ENCODE measurements at places on chromosomes 7 and 10.
A peak's percentile ranks its signal among the peaks of the same experiment; 100 is the strongest.

GRCh38 chr10:84095811-84096497 is 43.4 kb upstream of the GHITM start:
- no peak for DNase-seq

- DNase-seq, result no peak
Measured at GRCh38 chr10:49166484-49167400, 21.4 kb downstream of the TMEM273 start.

DNA sequence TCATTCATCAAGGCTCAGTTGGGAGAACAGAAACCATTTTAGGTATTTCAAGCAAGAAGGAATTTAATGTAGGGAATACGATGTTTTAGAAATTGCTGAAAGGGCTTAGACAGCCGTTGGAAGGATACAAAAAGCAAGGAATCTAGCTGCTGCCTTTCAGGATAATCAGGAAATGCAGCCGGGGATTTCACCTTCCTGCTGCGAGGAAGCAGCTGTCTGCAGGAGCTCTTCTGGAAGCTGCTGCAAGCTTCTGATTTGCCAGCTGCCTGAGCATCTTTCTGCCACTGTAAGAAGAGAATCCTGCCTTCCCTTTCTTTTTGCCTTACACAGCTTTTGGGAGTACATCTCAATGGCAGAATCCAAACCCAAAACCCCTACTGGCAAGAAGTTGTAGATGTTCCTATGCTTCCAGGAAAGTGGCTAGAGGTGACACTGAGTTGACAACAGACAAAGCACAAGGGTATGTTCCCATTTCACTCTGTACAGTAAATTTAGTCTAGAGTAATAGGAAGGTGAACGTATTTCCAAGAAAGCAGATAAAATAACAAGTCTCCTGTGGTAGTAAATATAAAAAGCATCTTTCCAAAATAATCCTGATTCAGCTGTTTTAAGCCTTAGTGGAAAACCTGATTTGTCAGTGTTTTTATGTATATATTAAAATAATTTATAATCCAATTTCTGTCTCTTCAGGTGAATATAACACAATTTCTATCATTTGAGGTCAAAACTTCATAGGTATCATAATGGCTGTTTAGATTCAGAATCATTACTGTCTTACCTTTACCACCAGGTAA is 148.4 kb upstream of the LRGUK start:
- DNase-seq, result no peak

DNA sequence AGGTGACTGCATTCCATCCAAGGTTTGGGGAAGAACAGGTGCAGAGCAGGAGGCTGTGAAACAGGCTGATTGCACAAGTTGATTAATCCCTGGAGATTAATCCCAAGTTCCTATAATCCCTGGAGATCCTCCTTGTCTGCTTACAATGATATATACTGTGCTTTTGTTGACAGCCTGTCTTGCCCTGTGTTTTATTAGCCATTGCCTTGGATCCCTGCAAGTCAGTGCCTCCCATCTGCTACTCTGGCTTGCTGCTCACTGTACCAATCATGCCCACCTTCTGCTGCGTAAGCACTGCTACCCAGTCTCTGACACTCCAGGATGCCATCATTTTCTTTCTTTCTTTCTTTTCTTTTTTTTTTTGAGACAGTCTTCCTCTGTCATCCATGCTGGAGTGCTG is 65.4 kb downstream of the ANKRD61 start:
- no peak for DNase-seq

- DNase-seq, result no peak
Measured at GRCh38 chr10:86062198-86062550, 304.4 kb downstream of the GRID1 start.

- no peak for DNase-seq
Measured at GRCh38 chr7:112708236-112708635, 82.0 kb downstream of the TMEM168 start.

DNA sequence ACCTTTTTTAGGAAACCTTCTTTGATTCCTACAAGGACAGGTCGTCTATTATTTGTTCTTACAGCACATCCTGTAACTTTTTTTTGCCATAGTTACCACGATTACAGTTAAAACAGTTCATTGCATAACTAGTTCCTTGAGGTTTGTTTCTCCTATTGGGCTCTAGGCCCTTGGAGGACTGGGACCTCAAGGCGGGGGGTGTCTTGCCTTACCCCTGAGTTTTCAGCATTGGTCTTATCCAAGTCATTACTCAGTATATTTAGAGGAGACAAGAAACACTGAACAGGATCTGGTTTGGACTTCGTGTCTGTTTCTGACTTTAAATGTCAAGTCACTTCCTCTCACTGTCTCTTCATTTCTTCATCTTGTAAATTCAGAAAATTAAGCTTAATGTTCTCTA is 369.8 kb downstream of the SDK1 start:
- DNase-seq, result no peak

DNA sequence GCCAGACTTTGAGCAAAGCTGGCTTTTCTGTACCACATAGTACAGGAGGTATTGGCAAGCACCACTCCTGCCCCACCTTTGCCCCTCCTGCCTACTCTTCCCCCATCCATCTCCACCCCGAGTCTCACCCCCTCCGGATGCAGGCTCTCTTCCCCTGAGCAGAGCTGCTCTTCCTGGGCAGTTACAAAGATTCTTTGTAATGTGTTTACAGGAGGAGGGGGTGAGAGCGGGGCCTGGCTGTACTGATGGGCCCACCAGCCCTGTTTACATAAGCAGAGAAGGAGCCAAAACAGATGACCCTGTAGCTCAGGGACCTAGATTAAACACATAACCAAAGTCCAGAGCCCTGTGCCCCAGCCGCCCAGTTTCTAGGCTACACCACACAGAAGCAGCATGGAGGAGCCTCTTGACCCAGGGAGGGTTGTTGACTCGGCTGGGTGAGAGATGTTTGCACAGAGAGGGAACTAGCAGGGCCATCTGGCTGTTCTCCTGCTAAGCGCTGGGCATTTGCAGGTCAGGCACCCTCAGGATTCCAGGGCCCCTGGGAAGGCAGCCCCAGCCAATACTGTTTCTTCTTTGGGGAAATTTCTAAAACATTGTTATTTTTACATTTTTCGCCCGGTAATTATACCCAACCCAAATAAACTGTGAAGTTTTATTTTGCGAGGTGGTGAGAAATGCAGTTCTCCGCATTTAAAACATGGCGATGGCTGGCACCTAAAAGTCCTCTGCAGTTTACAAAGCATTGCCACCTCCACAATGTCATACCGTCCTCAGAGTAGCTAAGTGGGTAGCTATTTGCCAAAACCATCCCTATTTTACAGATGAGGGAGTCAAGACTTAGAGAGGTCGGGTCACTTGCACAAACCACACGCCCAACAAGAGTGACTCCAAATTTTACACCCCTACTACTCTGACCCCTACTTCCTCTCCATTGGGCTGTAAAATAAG is 11.4 kb upstream of the ZKSCAN1 start:
- DNase-seq, result no peak

DNA sequence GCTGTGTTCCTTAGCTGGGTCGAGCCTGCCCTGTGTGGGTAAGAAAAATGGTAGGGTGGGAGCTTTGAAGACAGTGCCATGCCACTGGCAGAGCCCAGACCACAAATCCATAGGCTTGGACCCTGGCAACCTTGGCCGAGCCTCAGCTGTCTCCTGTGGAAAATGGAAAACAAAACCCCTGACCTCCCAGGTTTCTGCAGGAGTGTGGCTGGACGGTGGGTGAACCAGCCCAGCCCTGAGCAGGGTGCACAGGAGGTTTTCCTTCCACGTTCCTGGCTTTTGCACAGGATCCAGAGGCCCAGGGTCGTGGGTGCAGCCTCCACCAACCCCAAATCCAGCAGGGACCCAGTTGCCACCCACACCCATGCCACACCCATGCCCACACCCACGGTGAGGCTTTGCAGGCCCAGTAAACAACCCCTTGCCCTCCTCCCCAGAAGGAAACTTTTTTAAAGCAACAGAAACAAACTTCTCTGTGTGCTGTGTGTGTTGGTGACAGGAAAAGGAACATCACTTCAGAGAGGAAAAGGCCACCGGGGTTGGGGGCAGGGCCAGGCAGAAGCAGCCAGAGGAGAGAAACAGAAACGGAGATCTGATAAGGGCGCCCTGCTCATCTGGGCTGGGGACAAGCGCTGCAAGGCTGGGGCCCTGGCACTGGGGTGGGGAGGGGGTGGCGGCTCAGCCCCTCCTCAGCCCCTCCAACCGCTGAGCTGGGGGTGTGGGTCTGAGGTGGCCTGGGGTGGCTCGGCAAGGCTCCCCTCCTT is 20.7 kb upstream of the ZMIZ1 start:
- DNase-seq, result peak; percentile 60

DNA sequence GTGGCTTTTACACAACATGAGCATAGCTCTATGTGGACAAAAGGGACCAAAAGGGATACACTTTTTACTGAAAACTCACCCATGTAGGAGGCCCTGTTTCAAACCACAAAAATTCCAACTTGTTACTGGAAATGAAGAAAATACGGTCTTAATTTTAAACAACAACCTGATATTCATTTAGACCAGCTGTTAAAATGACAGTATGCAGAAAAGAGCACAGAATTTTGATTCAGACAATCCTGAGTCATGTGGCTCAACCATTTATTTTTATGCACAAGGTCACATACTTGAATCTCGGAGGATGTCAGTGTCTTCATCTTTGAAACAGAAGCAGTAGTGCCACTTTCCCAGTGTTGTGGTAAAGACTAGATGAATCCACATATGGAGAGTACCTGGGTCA is 426.5 kb upstream of the NFE2L3 start:
- no peak for DNase-seq

GRCh38 chr10:538895-539294 is 150.6 kb downstream of the DIP2C start:
- no peak for DNase-seq

DNA sequence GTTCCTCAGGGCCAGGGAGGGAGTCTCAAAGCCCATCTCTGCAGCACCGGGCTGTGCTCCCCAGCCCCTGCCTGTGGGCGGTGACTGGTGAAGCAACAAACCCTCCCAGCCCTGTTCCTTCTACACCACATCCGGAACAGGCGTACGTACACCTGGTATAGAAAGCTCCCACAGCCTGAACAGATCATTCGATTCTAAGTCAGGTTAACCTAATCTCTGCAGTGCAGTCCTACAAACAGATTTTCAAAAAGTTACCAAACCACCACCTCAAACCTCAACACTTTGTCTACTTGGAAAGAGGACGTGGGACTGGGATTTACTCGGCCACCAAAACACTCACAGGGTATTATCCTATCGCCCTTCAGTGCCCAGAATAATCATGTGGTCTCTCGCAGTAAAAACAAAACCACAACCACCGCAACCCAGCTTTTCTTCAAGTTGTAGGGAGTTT is 238.4 kb downstream of the DIP2C start:
- peak; percentile 64 for DNase-seq

GRCh38 chr7:132709971-132710567 is 133.8 kb upstream of the PLXNA4 start:
- DNase-seq, result peak; percentile 16

- DNase-seq, result no peak
Measured at GRCh38 chr10:99008054-99008453, 227.6 kb downstream of the HPSE2 start.

GRCh38 chr10:67837541-67838314 is at the start of gene DNAJC12:
Gene DNAJC12, minus strand, starts transcription at chr10:67838188. Its CDS starts 177 bp downstream, at chr10:67838011.
- DNase-seq, result no peak

GRCh38 chr7:111718886-111719285 is 156.6 kb upstream of the IMMP2L start:
- no peak for DNase-seq

- DNase-seq, result no peak
Measured at GRCh38 chr10:111131168-111131799, 54.5 kb downstream of the ADRA2A start.

GRCh38 chr10:72292223-72292691 is 18.5 kb downstream of the DDIT4 start:
- DNase-seq, result peak; percentile 76

- DNase-seq, result no peak
Measured at GRCh38 chr7:111873963-111874690, 311.8 kb upstream of the IMMP2L start.

GRCh38 chr10:78542141-78542489 is 508.5 kb downstream of the RPS24 start:
- no peak for DNase-seq

DNA sequence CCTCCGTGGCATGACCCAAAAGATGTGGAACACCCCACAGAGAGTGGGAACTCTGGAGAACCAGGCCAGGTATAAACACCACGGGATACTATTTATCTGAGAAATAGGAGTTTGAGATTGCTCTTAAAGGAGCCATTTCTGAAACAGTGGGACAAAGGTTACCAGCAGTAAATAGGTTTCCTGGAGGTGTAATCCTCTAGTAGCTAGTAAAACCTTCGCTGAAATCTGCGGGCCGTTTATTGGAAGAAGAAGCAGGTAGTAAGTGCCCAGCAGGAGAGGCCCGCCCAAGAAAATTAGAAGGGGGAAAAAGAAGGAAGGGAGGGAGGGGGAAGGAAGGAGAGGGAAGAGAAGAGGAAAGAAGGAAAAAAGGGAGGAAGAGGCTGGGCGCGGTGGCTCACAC is 51.6 kb downstream of the CHST3 start:
- DNase-seq, result no peak

DNA sequence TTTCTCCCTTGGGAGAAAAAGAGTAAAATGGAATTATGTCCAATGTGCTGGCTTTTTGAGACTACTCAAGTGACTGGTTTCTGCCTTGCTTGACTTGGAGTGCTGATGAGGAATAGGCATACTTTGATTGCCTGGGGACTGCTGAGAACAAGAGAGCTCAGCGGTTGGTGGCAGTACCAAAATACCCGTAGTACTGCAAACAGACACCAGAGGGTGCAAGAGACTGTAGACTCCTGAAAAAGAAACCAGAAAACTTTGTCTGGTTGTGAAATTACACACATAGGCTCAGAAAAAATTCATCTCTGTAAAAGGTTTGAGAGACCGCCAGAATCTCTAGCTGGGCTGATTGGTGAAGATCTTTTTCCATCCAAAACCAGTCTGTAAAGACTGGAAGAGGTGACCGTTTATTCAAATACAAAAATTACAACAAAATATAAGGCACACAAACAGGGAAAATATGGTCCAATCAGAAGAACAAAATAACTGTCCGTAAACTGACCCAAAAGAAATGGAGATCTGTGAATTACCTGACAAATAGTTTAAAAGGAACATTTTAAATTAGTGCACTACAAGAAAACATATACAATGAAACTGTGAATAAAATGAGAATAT is 18.5 kb downstream of the BICC1 start:
- DNase-seq, result peak; percentile 40

DNA sequence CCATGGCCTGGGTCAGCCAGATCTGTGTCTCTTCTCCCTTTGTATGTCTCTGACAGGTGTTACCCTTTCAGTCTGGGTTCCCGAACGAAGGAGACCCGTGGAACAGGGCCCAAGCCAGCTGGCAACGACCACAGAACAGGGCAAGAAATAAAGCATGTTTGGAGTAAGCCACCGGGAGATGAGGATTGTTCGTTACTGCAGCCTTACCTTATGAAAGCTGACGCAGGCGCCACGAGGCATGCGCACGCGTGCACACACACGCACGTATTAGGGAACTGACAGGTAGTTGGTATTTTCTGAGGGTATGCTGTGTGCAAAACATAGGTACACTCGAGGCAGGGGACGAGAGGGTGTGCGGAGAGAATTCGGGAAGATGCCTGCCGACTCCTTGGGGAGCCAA is 46.4 kb upstream of the ENO4 start:
- no peak for DNase-seq

All from CD4-positive, alpha-beta T cell treated with Interleukin-15 for 4 hours (primary cell).